ENCODE measurements at places on chromosomes 6 and 20.

- DNase-seq: no peak
Observed at GRCh38 chr6:3856576-3856975, 7.4 kb downstream of the FAM50B start.

GRCh38 chr6:32761072-32761471 lies 2.3 kb downstream of the HLA-DQB2 start:
- no peak for DNase-seq

DNA sequence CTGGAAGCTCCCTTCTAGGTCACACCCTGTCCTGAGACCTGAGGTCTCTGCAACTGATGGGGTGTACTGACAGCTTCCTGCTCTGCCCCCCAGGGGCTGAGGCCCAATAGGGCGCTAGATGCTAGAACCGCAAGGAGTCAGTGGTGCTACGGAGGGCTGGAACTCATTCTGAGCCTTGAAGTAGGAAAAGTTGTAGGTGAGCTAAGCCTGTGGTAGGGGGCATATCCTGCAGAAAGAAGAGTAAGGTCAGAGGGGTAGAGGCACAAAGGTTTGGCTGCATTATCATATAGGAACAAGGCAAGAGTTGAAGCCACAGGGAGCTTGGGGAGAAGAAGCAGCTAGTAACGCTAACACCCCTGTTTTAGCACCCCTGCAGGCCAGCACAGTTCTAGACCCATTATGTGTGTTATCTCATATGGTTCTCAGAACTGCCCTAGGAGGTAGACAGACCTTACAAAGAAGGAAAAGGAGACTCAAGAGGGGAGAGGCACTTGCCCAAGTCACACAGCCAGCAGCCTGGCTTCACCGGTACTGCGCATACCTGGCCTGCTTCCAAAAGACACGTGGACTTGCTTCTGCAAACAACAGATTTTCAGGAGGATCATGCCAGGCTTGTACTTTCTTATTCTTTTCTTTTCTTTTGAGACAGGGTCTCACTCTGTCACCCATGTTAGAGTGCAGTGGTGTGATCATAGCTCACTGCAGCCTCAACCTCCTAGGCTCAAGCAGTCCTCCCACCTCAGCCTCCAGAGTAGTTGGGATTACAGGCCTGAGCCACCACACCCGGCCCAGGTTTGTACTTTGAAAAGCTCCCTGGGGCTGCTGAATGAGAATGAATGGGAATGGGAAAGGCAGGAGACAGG lies 156.1 kb downstream of the MRPL14 start:
- DNase-seq: no peak

DNA sequence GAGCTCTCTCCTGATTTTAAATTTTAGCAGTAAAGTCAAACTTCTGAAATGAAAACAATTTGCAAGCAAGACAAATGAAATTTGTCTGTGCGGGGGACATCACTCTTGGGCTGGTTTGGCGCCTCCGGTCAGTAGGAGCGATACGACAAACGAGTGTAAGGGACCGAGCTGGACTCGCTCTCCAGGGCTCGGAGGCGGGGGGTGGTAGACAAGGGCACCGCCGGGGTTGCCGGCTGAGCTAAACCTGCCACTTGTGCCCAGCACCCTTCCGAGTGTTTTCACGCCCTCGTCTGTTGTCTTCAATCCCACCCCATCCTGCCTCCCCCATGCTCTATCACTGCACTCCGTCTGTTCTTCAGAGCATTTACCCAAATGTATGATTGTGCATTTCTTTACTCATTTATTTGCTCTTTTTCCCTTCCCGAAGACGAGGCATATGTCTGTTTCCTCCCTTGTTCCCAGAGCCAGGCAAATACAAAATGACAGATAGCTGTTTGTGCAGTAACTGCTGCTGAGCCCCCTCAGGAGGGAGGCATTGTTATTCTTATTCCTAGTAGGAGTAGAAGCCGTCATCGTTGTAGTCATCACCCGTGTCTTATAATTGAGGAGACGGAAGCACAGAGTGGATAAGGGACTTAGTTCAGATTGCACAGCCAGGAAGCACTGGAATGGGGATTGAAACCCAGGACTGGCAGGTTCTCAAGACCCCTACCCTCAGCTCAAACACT lies 62.8 kb upstream of the APCDD1L start:
- DNase-seq: no peak

DNA sequence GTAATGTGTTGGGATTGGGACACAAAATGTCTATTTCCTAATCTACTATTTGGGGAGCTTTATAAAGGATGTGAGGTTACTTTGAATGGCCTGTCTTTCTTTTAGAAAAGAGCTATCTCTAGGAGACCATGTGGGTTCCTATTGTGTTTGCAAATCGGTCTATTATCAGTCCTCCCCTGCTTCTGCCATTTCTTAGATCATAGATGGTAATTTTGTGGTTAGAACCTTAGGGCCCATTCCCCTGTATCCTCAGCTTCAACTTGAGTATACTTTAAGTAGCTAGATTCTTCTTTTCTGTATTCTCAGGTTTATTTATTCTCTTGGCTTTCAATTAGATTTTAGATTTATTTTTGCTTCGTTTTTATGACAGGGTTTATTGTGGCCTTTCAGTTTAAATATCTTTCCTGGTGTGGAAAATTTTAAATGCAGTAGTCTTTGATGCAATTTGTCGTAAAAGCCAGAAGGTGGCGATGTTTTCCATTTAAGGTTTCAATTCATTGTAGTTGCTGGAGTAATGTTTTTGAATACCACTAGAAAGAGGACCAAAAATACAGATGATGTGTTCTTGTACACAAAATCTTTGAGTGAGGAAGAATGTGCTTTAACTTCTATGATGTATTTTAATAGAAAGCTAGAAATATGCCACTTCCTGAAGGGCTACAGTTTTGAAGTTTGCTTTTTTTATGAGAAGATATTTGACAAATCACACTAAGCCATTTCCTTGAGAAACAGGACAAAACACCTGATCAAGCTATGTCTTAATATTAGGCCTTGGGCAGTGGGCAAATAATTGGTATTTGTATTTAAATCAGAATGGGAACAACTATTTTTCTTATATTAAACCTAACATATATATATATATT lies 20.3 kb downstream of the TBPL1 start:
- peak; percentile 44 for DNase-seq

- DNase-seq: no peak
Observed at GRCh38 chr6:38149531-38149930, 330.0 kb downstream of the ZFAND3 start.

- DNase-seq: no peak
Observed at GRCh38 chr20:63447320-63447719, 25.1 kb downstream of the KCNQ2 start.

DNA sequence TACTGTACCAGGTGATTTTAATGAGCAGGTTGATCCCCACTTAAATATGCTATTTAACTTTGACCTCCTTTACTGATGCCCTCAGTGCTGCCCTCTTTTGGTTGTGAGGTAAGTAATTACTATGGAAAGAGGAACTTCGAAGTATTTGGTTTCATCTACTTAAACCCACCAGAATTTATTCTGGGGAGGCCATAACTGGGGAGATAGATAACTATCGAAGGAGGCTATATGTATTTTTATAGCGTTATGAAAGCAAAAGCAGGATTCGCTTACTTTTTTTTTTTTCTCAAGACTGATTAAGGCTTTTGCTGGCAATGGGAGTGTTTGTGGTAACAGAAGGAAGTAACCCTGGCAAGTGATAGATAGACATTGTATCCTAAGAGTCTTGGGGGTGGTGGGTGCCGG lies 168.9 kb upstream of the CENPW start:
- no peak for DNase-seq
